Stimulated activated CD4-positive, alpha-beta T cell treated with anti-CD3 and anti-CD28 coated beads, TNF-alpha, amount 100 ng/mL, for 1 hour (primary cell): ENCODE measurements at places on chromosomes 5 and 9.

GRCh38 chr5:141811287-141812155 lies 66.7 kb downstream of the PCDH1 start:
- no peak for DNase-seq

DNA sequence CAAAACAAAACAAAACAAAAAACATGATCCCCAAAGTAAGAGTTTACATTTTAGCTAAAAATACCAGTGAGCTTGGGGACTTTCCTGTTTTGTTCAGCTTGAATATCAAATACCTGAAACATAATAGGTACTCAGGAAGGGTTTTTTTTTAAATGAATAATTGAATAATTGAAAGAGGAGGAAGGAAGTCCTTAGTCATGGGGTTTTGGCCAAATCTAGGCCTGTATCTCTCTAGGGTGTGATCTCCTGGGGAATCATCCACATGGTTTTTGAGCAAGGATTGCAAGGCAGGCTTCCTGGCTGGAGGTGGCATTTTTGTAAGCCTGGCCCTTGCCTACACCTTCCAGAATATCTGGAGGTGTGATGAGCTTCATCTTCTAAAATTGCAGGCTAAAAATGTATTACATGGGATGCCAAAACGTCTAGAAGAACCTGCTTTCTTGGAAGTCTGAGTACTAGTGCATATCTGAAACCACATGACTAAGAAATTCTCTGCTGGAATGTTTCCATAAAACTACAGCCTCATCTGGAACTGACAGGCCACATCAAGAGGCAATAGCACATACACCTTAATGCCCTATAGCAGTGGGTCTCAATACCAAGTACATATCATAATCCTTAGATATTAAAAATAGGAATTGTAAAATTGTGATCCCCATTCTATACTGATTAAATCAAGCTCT lies 10.4 kb downstream of the C9 start:
- DNase-seq, result no peak

DNA sequence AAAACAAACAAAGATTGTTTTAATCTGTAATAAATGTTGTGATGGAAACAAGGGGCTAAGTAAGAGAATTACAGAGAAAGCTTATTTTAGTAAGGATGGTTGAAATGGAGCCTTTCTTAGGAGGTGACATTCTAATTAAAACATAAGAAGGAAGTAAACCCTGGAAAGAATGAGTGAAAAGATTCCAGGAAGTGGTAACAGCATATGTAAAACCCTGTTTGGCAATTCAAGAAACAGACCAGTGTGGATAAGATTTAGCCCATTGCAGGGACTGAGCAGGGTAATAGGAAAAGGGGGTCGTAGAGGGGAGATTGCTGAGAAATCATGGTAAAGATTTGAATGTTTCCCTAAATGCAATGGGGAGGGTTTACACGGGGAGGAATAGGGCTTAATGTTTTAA lies 21.6 kb upstream of the PIP5K1B start:
- no peak for DNase-seq

DNA sequence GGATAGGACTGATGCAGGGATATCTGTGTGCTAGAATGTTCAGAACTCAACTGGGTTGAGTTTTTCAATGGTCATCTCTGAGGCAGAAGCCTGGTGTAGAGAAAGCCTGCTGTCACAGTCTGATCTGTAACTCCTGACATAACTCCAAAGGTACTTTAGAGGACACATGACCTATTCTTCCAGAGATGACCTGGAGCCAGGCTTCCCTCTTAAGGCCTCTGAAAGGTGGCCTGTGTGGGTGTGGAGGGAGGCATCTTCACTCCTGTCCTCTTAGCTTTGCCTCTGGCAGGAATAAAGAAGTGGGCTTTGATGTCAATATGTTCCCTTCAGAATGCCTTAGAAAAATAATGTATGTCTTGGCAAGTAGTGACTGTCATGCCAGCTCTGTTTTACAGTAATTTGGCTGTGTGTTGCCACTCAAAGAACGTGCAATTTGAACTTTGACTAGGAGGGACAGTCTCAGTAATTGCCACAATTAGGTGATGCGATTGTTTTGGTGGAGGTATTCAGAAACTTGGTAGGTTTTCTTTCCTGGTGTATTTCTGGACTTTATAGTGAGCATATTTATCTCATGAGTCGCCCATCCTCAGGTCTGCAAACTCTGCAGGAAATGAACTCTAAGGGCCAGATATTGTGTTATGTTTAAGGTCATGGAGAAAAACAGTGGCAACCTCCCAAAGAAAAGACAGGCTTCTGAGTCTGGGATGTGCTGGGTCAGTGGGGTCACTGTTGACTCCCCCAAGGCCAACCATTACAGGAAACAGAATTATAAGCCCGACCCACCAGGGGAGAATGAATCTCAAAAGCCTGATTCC lies 3.2 kb upstream of the C5orf63 start:
- DNase-seq, result no peak

DNA sequence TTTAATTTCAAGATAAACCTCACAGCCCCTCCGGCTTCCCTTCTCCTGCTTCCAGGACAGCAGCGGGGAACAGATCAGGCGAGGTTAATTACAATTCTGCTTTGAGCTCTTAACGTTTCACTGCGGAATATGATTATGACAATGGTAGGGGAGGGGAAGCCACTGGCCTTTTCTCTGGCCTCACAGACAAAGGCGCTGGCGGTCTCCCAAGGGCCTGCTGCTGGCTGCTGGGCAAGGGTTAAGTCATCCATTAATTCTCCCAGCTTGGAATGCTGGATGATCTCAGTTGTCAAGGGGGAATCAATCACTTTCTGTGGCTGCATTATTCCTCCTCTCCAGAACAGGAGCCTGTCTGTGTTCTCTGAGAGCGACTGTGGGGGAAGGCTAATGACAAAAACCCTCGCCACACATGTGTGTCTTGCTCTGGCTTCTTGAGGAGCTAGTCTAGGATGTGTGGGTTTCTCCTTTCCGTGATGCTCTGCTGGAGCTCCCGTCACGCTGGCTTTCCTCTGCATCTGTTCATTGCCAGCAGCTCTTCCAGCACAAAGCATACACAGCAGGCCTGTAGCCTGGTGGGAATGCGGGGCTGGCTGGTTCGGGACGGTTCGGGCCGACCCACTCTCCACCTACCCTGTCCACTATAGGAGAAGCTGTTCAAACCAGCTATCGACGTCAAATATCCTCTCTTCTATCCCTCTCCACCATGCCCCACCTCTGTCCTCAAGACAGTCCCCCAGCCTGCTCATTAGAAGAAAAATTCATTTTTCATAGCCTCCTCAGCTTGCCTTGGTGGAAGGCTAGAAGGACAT lies 82.8 kb downstream of the DCP2 start:
- no peak for DNase-seq

DNA sequence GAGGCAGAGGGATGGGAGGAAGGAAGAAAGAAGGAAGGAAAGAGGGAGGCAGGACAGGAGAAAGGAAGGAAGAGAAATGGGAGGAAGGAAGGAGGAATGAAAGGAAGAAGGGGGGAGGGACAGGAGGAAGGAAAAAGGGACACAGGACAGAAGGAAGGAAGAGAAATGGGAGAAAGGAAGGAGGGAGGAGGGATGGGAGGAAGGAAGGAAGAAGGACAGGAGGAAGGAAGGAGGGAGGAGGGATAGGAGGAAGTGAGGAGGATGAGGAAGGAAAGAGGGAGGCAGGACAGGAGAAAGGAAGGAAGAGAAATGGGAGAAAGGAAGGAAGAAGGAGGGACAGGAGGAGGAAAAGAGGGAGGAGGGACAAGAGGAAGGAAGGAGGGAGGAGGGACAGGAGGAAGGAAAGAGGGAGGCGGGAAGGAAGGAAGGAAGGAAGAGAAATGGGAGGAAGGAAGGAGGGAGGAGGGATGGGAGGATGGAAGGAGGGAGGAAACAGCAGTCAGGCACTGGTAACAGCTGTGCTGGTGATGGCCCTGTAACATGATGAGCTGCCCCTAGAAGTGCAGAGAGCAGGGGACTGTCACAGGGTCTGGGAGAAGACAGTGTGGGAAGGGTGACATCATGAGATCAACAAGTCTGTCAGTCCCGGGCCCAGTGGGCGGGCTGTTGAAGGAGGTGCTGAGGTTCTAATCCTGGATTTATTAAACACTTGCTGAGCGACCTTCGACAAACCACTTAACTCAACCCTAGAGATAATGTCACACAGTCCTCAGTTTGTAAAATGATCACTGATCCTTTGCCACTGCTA lies 10.7 kb upstream of the IRX1 start:
- no peak for DNase-seq

DNA sequence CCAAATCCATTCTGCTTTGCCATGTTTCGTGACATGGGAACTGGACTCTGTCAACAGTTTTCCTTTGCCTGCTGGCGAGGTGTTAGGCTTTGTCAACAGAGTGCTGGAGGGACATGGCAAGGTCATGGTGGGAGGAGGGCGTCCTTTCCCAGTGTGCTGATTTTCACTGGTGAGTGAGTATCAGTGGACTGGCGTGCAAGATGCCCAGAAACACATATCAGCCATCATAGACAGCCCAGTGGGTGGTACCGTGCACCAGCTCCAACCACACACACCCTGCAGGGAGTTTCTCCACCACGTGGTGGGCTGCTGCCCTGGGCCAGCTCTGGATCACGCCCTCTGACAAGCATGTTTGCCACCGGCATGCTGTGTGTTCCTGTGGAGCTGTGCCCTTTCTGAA lies 50.0 kb upstream of the ABL1 start:
- no peak for DNase-seq

DNA sequence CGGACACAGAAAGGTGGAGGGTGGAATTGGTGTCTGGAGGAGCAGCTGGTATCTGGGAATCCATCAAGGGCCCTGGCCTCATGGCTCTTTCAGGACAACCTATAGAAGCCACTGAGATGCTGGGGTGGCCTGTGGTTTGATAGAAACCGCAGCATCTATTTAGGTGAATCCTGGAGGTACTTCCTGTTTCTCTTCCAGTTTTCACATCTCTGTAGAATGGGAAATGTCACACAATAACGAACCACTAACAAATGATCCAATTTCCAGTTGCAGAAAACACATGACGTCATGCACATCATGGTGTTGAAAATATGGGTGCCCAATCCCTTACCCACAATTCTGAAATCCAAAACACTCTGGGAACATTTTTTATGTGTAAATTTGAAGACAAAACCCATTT lies 52.2 kb downstream of the ROPN1L start:
- no peak for DNase-seq

GRCh38 chr5:132064140-132064539 lies 3.7 kb downstream of the IL3 start:
- no peak for DNase-seq

GRCh38 chr5:33330426-33330825 lies 110.3 kb upstream of the TARS1 start:
- no peak for DNase-seq

GRCh38 chr9:78601957-78602565 lies 305.1 kb downstream of the PSAT1 start:
- DNase-seq, result no peak
